ENCODE measurements at places on chromosomes 7 and 10. TPM values are rescaled to one million over a fixed set of nuclear protein-coding genes. Genes with fewer than 3 reads are reported as not detected.
A peak's percentile ranks its signal among the peaks of the same experiment; 100 is the strongest.

The FAS gene
- 32.2 TPM for total RNA-seq

GRCh38 chr10:123357421-123357930, 203.3 kb downstream of the BUB3 start:
- no peak overlapping the region for H3K4me3 ChIP-seq
- no peak overlapping the region for H3K27ac ChIP-seq
- H3K27me3 ChIP-seq = no peaks in the 10 kb centered on the region
- H3K4me1 ChIP-seq = no peaks in the 10 kb centered on the region
- no peaks in the 10 kb centered on the region for H3K36me3 ChIP-seq

DNA sequence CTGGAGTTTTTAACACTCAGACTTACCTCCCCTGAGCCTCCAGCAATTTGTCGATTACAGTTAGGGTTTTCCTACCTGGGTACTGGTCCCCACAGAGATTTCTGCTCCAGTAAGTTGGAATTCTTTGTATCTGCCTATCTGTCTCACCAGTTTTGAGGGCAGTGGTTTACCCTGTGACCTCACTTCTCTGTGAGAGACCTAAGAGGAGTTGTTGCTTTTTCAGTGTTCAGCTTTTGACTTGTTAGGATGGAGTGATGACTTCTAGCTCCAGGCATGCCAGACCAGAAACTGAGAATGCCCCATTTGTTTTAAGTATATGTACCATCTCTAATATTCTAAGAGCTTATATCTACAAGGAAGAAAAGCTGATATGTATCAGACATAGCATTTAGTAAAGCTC, 42.9 kb downstream of the CSGALNACT2 start:
- H3K36me3 ChIP-seq = no peaks in the 10 kb centered on the region
- no peaks in the 10 kb centered on the region for H3K27me3 ChIP-seq
- no peak overlapping the region for H3K4me3 ChIP-seq

DNA sequence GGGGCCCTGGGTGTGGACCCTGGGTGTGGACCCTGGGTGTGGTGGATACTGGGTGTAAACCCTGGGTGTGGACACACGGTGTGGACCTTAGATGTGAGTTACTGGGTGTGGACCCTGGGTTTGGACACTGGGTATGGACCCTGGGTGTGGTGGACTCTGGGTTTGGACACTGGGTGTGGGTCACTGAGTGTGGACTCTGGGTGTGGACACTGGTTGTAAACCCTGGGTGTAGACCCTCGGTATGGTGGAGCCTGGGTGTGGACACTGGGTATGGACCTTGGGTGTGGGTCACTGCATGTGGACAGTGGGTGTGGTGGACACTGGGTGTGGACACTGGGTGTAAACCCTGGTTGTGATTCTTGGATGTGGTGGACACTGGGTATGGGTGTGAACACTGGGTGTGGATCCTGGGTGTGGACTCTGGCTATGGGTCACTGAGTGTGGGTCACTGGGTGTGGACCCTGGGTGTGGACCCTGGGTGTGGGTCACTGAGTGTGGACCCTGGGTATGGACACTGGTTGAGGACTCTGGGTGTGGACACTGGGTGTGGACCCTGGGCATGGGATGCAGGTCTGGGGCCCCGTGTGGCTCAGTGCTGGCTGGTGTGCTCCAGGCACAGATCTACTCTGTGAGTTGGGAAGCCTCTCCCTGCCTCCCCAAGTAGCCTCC, 356.2 kb downstream of the GLRX3 start:
- H3K27me3 ChIP-seq = no peaks in the 10 kb centered on the region
- no peak for DNase-seq
- H3K4me3 ChIP-seq = no peak overlapping the region

DNA sequence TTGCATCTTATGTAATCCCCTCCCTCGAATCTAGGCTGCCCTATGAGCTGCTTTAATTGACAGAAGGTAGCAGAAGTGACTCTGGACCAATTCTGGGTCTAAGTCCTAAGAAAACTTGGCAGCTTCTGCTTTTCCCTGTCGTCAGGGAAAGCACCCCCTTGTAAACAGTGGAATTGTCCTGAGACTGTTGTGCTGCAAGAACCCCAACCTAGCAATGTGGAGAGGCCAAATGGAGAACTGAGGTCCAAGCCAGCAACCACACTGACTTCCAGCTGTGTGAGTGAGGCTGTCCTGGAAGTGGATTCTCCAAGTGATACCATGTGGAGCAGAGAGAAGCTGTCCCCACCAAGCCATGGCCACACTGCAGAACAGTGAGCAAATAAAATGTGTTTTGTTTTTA, 75.5 kb downstream of the ARHGAP22 start:
- H3K4me3 ChIP-seq = no peak overlapping the region
- DNase-seq = no peak
- no peaks in the 10 kb centered on the region for H3K27me3 ChIP-seq
- H3K27ac ChIP-seq = no peak overlapping the region
- H3K36me3 ChIP-seq = no peaks in the 10 kb centered on the region

The TMEM270 gene
- total RNA-seq = not detected

GRCh38 chr10:131833013-131833412, 67.8 kb upstream of the PPP2R2D start:
- peak; percentile 13 for DNase-seq
- H3K36me3 ChIP-seq = no peaks in the 10 kb centered on the region
- no peak overlapping the region for H3K4me3 ChIP-seq
- no peak overlapping the region for H3K27ac ChIP-seq

DNA sequence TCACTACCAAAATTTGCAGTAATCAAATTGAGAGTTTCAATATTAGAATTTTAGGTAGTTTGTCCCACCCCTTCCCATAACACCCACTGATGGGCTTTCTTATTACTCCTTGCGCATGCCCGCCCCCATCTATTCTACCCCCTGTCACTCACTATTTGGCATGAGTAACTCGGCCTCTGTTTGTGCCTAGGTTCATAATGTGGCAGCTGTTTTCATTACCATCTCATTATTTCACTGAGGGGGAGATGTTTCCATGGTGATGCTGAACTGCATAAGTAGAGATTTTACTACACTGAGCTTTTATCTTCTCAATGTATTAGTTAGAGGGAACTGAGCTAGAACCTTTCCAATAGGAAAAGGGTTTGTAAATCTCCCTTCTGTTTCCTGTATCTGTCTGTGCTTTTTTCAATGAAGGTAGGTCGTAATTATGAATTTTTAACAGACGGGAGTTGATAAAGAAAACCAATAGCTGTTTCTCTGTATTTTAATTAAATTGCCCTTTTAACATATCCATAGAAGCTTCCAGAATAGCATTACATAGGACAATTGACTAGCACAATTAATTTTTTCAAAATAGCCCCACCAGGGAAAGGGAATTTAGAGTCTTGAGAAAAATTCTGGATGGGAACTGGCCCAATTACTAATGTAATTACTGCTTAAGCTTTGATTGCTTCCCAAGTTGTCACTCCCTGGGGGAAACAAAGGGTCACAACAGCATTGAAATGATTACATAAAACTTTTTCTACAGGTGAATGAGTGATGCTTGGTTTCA, 33.4 kb downstream of the PRPS1L1 start:
- no peak overlapping the region for H3K4me3 ChIP-seq
- H3K27me3 ChIP-seq = no peaks in the 10 kb centered on the region
- H3K27ac ChIP-seq = no peak overlapping the region
- no peaks in the 10 kb centered on the region for H3K36me3 ChIP-seq
- no peaks in the 10 kb centered on the region for H3K4me1 ChIP-seq

DNA sequence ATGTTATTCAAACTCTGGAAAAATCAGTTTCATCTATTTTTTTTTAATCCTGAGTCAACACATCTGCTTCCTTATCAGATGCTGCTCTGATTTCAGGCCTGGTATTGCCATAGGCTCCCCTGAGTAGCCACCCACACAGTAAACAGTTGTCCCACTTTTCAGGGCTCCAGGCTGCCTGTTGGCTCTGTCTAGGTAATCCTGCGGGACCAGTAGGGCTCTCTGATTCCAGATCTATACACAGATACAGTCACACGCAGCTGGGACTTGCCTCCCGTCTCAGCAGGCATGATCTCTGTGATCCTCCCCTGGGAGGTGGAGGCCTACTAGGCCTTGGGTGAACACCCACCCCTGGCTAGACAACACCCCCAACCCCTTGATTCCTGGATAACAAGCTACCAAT, 206.1 kb downstream of the CREB5 start:
- DNase-seq = no peak
- H3K27ac ChIP-seq = no peak overlapping the region
- no peaks in the 10 kb centered on the region for H3K4me1 ChIP-seq
- H3K36me3 ChIP-seq = no peaks in the 10 kb centered on the region
- H3K27me3 ChIP-seq = no peaks in the 10 kb centered on the region

GRCh38 chr7:45104844-45105587, 6.5 kb downstream of the TBRG4 start:
- H3K36me3 ChIP-seq = peaks cover 90% of the 10 kb centered on the region
- no peaks in the 10 kb centered on the region for H3K4me1 ChIP-seq
- no peak overlapping the region for H3K4me3 ChIP-seq

- H3K4me3 ChIP-seq = no peak overlapping the region
- peak overlapping the region; percentile 76 for H3K27ac ChIP-seq
- DNase-seq = no peak
- no peaks in the 10 kb centered on the region for H3K36me3 ChIP-seq
- H3K4me1 ChIP-seq = peaks cover 23% of the 10 kb centered on the region
Observed at GRCh38 chr7:50346545-50347497, 42.3 kb downstream of the IKZF1 start.

- no peaks in the 10 kb centered on the region for H3K4me1 ChIP-seq
- no peak overlapping the region for H3K27ac ChIP-seq
- no peaks in the 10 kb centered on the region for H3K27me3 ChIP-seq
- H3K36me3 ChIP-seq = no peaks in the 10 kb centered on the region
- no peak overlapping the region for H3K4me3 ChIP-seq
- DNase-seq = no peak
Observed at GRCh38 chr7:3960942-3961341, 659.9 kb downstream of the SDK1 start.

DNA sequence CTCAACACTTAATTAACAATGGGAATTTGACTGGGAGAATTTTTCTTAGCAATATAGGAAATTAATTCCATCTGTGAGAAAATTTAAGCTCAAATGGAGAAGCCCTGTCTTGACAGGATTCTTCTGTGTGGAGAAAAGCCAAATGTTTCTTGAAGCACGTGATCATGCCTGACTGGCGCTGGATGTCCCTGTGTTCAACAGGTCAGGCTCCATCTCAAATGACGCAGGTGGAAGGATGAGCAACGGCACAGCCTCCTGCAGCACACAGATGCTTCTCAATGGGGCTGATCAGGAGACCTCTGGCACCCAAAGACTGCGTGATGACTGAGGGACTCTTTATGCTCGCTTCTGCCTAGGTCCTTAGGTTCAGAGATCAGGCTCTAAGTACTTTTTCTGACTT, 143.8 kb downstream of the RSU1 start:
- H3K4me1 ChIP-seq = no peaks in the 10 kb centered on the region
- H3K36me3 ChIP-seq = no peaks in the 10 kb centered on the region
- H3K27me3 ChIP-seq = no peaks in the 10 kb centered on the region
- no peak overlapping the region for H3K27ac ChIP-seq

DNA sequence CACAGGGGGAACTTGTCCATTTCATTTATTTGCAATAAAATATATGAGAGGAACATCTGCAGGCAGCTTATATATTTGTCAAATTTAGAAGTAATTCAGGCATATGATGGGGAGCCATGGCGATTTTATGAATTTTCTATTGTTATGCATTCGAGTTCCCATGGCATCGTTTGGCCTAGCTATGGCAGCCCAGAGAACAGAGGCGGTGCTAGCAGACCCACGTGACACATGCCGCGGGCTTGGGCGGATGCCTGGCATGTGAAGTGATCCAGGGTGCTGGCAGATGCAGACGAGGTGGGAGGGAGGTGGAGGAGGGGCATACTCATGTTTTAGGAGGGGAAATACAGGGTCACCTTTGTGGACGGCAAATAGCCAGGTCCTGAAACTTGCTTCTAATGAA, 560.0 kb upstream of the GALNT17 start:
- H3K4me1 ChIP-seq = peaks cover 9% of the 10 kb centered on the region
- H3K4me3 ChIP-seq = no peak overlapping the region

DNA sequence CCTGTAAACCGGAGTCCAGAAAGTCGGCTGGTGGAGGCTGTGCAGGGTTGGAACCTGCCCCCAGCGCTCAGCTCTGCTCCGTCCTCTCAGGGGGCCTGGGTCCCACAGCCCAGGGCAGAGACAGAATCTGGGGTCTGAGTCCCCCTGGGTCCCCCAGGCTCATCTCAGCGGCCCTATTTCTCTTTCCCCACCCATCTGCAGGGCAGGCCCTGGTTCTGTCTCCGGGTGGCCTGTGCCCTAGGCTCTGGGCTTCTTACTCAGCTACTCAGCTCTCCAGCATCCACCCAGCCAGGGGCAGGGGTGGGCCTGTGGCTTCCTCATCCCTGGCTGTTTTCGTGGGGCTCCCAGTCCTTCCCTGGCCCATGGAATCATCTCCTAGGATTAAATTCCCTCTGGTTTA, 183.4 kb downstream of the ADARB2 start:
- no peaks in the 10 kb centered on the region for H3K27me3 ChIP-seq
- no peak overlapping the region for H3K4me3 ChIP-seq
- H3K4me1 ChIP-seq = no peaks in the 10 kb centered on the region
- DNase-seq = no peak
- no peaks in the 10 kb centered on the region for H3K36me3 ChIP-seq
- no peak overlapping the region for H3K27ac ChIP-seq

Measured in Peyer's patch (tissue), 4 donors.